Stimulated activated CD4-positive, alpha-beta T cell treated with anti-CD3 and anti-CD28 coated beads, TNF-alpha, amount 100 ng/mL, for 4 hours (primary cell): ENCODE measurements at places on chromosomes 4 and X.

GRCh38 chrX:43956034-43956433 lies 17.2 kb downstream of the NDP start:
- DNase-seq = no peak

DNA sequence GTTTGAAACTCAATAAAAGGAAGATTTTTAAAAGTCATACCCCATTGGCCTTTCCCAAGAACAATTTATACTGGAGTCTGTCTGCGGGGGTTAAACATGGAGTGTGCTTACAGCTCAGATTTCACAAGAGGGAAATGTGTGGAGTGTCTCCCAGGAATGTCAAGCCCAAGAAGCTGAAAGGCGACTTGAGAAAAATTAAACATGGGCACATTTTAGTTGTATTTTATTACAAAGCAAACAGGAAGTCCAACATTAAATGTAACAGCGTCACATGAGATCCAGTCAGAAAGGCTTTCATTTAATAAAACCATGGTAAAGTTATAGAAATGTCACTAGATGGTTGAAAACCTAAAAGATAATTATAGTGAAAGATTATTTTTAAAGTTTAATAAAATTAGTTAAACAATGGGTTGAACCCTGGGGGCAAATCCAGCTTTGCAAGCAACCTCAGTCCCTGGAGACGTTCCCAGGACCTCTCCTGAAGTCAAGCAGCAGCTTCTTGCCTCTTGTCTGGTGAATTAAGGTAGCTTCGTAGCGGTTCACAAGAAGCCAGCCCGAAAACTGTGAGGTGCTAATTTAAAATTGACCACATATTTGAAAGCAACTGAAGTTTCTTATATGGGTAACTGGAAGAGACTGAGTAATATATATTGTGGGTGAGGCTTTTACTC lies 168.4 kb upstream of the EDNRA start:
- no peak for DNase-seq

GRCh38 chr4:167885071-167885470 lies 207.3 kb upstream of the ANXA10 start:
- DNase-seq = no peak

GRCh38 chr4:17597517-17597916 lies 16.9 kb upstream of the MED28 start:
- DNase-seq = no peak

DNA sequence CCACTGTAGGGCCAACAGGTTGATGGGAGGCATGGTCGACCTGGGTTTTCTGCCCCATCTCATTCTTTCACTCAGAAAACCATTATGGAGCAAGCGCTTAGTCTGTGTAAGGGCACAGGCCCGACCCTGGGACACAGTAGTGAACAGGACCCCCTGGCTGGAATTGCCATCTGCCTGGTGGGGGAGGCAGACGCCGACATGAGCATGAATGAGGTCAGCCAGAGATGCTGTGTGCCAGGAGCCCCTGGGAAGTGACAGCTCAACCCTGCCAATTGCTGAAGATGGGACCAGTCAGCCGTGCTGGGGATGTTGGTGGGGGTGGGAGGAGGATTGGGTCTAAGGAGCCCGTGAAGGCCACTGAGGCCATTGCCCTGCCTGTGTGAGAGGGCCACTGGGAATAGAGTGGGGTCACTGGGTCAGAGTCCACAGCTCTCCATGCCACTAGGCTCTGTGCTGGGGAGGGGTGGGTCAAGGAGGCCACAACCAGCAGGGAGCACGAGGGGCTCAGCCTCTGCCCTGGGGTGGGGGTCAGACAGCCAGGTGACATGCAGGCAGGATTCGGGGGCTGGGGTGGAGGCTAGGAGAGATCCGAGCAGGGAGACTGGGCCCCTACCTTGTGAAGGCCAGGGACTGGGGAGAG lies 31.0 kb downstream of the ZNF185 start:
- no peak for DNase-seq

- no peak for DNase-seq
These were observed 26.2 kb downstream of the UGT2B7 start for GRCh38 chr4:69122476-69122875.

DNA sequence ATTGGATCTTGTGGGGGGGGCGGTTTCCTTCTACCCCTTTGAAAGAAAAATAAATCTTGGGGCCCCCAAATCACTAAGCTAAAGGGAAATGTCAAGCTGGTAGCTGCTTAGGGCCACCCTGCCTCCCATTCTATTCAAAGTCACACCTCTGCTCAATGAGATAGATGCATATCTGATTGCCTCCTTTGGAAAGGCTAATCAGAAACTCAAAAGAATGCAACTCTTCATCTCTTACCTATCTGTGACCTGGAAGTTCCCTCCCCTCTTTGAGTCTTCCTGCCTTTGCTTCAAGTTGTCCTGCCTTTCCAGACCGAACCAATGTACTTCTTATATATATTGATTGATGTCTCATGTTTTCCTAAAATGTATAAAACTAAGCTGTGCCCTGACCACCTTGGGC lies 7.0 kb downstream of the C4orf51 start:
- no peak for DNase-seq

DNA sequence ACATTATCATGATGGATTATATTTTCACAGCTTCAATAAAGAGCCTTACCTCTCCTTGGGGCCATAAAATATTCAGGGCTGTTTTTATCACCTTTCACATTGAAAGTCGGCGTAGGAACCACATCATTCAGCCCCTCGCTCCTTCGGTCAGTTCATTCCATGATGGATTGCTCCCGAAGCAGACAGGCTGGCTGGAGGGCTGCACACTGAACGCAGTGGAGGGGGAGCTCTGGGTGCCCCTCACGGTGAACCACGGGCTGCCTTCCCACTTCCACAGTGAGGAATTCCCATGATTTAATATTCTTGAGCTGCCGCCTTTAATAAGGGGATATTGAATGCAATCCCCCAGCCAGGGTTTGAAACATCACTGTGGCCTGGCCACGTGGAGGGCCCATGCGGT lies 16.0 kb downstream of the PPP2R2C start:
- DNase-seq = no peak

DNA sequence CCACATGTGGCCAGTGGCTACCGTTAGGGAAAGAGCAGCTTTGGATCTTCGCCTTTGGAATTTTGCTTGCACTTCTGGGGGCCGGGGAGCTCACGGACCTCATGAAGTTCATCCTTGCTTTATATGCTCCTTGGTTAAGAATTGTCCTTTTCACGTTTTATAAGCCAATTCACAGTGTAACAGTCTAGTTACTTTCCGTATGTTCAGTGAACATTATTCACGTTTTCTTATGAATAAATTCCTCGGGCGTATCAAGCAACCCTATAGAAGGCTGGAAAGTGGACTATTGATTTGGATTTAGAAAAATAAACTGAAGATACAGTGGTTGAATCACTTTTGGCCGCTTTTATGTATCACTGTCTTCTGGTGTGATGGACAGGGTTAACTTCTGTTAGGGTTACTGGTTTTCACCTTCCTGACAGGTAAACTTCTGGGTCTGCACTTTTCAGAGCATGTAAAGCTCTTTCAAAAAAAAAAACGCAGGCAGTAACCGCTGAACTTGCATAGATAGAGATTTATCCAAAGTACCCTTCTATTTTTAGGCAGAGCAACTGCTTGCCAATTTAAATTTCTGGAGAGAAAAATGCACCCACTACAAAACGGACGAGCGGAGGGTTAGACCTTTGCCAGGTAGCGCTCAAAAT lies 569 bp upstream of the PDLIM5 start:
- no peak for DNase-seq

DNA sequence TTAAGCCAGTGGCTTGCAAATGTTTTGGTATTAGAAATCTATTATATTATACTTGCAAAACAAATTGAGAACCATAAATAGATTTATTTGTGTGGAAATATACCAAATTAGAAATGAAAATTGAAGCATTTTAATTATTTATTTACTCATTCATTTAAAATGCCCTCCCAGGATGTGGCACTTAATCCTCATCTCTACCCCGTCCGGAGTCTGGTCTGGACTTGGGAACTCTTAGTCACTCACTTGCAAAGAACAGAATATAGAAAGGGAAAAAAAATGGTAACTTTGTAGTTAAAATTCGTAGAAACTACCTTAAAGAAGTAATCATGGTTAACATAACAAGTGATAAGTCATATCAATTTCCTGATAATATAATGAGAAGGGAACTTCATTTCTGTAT lies 775.9 kb upstream of the INTU start:
- DNase-seq = no peak

DNA sequence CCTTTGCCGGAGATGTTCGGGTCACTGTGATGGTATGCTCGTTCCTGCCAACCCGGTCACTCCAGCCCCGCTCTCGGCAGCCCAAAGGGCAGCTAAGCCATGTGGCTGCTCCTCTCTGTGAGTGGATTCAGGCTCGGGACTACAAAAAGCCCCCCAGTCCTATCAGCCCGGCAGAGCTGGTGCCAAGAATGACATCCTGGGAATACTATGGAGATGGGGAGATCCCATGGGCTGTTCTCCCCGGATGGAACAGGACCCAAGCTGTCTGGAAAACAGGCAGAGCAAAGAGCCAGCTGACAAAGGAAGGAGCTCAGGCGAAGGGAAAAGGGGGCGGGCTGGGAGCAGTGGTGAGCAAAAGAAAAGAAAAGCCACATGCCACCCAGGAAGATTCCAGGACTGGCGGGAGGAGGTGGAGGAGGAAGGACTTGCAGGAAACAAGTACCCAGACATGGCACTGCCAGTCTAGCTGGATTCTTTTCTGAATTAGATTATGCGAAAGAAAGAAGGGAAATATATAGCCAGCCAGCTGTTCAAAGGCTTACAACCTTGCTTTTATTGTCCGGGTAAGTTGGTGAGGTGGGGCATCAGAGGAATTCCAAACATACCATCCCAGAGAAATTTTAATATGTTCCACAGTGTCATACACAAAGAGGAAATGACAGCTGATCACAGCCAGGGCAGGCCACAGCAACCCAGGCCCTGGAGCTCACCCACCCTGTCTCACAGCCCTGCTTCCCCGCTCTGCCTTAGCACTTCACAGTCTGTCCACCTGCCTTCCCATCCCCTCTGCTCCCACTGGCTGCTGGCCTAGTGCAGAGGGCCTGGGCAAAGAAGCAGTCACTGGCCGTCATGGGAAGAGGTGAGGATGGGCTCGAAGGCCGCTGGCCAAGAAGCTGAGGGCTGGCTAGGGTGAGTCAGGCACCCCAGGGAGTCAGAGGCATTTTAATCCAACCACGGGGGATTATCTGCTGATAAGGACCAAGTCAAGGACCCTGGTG lies 3.4 kb downstream of the NDP start:
- no peak for DNase-seq

- DNase-seq = no peak
These were observed 21.9 kb downstream of the MED28 start for GRCh38 chr4:17636341-17636695.

DNA sequence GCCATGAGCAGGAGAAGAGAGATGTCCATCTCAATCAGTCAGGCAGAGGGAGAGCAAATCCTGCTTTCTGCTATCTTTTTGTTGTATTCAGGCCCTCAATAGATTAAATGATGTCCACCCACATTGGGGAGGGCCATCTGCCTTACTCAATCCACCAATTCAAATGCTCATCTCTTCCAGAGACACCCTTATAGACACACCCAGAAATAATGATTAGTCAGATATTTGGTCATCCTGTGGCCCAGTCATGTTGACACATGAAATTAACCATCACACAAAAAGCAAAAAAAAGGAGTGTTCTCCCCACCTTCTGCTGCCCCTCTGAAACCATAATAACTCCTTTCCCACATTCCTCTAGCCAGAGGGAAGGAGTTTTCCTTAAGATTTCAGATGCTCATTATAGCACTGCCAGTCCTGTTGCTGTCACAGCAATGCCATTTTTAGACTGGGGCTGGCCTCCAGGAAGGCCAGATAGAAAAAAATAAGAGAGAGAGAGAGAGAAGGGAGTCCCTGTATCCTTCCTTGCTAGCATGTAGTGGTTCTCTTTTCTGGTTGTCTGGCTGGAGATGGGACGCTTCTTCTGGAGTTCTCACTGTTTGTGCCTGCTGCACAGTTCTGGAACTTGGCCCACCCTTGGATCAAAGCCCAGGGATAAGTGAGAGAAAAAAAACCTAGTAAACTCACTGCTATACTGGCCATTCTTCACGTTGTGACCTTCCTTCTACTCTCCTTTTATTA lies 177.7 kb downstream of the RBM46 start:
- no peak for DNase-seq

GRCh38 chr4:71405791-71406190 lies 67.0 kb downstream of the SLC4A4 start:
- DNase-seq = no peak

- DNase-seq = no peak
These were observed 73.0 kb upstream of the SCOC start for GRCh38 chr4:140300271-140300970.

DNA sequence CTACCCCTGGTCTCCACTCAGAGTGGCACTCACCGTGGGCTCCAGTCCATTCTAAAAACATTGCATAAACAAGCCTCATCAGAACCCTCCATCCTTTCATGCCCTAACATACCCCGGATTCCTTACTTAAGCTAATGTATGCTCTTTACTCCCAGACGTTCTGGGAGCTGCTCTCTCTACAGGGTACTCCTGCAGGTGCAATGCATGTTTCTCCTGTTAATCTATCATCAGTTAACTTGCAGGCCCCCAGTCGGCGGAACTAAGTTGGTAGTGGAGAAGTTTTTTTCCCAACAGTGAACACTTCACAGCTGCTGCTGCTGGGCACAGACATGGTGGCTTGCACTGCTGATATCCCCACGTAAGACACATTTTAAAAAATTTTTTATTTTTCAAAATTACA lies 161.6 kb upstream of the FAT1 start:
- DNase-seq = no peak

GRCh38 chr4:185838514-185839193 lies 26.7 kb upstream of the SORBS2 start:
- DNase-seq = no peak

- no peak for DNase-seq
These were observed 62.3 kb downstream of the ACOX3 start for GRCh38 chr4:8378101-8378724.

- no peak for DNase-seq
These were observed 48.5 kb upstream of the PRSS48 start for GRCh38 chr4:151228189-151229119.
